NCI-H1694 (cell line): ENCODE measurements at places on chromosomes 6 and 20.

GRCh38 chr6:135657207-135657606, 159.7 kb upstream of the AHI1 start:
- DNase-seq: no peak

- DNase-seq: peak; percentile 66
Measured at GRCh38 chr6:149834513-149835481, 29.4 kb downstream of the LRP11 start.

DNA sequence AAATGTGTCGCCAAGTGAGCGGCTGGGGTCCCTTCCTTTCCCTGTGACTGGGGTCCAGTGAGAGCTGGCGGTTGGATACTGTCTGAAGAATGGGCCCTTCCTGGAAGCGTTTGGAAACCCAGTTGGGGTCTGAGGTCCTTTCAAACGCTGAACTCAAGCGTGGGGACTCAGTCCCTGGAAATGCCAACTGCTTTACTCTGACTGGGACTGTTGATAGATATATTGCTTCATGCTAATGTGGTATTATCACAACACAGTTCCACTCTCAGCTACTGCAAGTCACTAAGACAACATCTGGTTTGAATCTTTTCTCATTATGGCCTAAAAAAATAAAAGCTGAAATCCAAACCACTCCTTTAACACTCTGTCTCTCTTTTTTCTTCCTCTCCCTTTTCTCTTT, 23.7 kb upstream of the PSMF1 start:
- no peak for DNase-seq

DNA sequence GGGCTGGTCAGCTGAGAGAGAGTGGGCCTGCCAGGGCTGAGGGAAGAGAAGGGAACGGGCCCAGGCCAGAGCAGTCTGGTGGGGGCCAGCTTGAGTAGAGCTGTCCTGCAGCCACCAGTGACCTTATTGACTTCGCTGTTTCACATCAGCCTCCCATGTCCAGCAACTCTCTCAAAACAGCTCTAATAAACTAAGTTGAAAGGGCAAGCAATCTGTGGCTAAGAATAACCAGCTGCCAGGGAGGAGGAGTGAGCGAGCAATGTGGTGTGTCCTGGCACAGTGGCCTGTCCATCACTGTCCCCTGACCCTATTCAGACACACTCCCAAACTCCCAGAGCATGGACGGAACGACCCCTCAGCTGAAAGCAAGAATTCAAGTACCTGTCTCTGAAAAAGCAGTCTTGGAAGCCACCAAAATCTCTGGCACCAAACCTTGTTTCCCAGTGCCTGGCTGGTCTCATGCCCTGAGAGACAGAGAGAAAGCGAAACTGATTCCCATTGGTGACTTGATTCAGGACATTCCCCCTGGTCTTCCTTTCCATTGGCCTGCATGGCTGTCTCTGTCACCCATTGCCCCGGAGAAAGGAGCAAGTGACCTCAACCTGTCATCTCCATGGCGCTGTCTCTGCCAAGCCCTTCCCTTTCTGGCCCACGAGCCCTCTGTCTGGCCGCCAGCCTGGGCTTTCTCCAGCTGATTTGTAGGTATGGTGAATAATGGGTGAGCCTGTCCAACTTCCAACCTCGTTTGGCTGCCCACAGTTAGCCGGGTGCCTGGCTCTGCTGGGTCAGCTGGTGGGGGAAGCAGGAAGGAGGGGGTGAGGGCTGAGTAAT, at the start of gene DDO:
TSS of gene DDO (minus strand) at position 490 of the 831 bp plus-strand sequence. CDS start 2,113 bp downstream, outside the sequence.
- no peak for DNase-seq

GRCh38 chr20:63061051-63061770, 54.4 kb upstream of the BHLHE23 start:
- no peak for DNase-seq

DNA sequence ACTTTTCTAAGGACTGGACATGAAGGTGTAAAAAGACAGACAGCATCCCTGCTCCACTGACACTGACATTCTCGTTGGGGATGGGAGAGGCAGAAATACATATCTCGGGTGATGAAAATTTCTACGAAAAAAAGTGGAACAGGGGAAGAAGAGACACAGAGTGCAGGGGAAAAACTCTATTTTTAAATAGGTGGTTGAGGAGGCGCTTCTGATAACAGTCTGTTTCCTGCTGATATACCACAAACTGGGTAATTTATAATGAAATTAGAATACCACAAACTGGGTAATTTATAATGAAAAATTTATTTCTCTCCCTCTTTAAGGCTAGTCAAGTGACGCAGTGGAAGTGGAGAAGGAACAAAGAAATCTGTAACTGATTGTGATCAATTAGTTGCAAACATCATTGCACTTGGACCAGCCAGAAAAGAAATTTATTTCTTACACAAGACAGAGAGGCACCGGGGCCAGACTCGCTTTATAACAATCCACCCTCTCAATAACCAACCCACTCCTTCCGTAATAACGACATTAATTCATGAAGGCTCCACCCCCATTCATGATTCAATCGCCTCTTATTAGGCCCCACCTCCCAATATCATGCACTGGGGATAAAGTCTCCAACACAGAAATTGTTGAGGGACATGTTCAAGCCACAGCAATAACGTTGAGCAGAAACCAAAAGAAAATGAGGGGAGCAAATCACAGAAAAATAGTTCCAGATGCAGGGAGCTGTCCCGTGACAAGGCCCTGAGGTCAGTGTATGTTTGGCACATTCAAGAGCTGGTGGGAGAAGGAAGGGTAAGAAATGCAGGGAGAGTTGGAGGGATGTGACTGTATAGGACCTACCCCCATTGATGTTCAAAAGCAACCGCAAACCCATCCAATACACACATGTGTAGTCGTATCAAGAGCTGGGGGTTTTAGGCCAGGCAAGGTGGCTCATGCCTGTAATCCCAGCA, 6.6 kb upstream of the SRSF6 start:
- DNase-seq: no peak

DNA sequence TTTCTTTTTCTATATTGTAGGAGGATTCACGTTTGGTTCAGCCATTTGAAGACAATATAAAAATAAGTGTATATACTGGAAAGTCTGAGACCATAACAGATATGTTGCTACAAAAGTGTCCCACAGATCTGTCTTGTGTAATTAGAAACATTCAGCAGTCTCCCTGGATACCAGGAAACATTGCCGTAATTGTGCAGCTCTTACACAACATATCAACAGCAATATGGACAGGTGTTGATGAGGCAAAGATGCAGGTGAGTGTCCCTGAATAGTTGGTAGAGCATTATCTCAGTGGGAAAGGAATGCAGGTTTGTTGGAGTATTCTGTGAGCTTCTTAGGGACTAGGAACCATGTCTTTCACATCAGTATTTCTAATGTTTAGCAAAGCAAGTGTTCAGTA, 18.3 kb upstream of the ADGRF4 start:
- no peak for DNase-seq

DNA sequence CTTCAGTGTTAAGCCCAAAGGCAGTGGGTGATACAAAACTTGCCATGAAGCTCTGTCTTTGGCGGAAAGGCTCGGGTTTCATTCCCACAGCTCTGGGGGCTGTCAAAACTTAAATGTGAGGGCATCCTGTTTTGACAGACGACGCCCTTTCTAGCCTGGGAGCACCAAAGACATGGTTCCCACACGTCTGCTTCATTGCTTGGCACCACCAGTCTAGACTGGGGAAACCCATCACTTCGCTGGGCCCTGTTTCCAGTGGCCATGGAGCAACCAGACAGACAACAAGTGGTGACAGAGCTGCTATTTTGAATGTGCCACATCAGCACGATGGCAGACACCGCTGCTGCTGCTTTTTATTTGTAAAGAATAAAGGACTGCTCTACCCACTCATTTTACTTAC, 127.5 kb downstream of the SASH1 start:
- no peak for DNase-seq

DNA sequence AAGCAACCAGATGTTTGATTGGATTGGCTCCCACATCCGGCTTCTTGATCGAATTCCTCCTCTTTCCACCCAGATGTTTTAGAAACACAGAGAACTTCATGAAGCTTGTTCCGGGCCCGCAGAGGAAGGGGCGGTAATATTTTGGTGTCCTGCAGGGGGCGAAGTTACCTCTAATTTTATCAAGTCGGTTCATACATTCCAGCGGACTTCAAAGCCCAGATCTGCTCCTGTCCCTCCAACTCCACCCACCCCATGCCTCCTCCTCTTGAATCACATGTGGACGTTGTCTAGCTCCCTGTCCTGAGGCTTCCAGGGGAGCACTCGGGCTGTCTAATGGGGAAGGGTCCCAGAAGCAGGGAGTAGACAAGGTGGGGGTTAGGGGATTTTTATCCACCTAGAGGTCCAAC, 2.9 kb upstream of the BMP6 start:
- DNase-seq: peak; percentile 91

DNA sequence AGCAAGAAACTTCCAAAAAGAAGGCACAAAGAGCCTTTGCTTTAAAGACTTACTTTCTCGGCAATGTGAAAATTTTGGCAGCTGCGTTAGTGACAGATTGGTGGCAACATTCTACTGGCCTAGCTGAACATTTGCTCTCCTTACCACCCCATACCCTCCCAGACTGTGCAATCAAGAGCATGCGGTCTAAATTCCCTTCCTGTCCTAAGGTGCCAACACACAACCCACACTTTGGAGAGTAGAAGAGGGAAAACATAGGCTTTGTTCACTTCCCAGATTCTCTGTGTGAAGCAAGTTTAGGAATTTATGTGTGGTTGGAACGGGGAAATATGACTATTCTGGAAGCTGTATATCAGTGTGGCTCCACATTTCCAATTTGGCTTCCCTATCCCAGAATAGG, 29.8 kb upstream of the NEDD9 start:
- DNase-seq: no peak

- no peak for DNase-seq
Measured at GRCh38 chr6:157955675-157956074, 26.0 kb upstream of the SYNJ2 start.

- DNase-seq: no peak
Measured at GRCh38 chr6:134733801-134734200, 216.1 kb downstream of the ALDH8A1 start.

DNA sequence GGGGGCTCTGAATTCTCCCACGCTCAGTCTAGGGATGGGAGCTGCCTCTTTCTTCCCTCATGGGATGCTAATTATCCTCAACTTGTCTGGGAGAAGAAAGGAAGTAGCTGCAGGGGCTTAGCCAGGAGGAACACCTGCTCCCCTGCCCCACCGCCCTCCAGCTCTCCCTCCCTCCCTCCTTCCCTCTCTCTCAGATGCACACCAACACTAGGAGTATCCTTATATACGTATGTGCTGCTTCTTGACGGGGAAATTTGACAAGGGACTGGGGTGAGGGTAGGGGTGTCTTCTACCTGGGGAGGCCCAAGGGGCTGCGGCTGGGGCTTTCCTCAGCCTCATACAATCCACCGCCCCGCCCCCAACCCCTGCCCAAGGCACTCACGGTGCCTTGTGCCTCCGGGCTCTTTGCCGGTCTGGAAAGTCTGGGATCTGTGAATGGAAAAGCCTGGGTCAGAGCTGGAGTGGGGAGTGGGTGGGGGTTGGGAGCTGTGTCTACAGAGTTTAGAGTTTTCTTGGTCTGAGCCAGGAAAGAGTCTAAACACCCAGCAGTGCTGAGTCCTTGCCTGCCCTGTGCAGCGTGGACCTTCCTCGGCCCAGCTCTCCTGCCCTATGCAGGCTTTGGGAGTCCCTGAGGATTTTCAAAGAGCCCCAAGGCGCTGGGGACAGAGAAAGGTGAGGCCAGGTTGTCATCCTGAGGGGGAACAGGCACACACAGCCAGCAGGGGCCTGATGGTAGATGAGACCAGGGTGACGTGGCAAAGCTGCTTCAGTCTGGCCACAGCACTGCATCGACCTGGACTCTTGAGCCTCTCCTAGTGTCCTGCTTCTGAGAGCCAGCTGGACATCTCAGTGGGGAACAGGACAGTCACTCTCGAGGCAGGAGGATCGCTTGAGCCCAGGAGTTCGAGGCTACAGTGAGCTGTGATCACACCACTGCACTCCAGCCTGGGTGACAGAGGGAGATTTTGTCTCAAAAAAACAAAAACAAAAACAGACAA, 29.3 kb upstream of the EMILIN3 start:
- DNase-seq: no peak
